Activated naive CD4-positive, alpha-beta T cell treated with anti-CD3 and anti-CD28 coated beads, Interleukin-2, amount 50 U/mL, for 16 hours (primary cell): ENCODE measurements at places on chromosomes 5 and 9.

- no peak for DNase-seq
Measured at GRCh38 chr5:150256410-150257064, 33.0 kb downstream of the CAMK2A start.

GRCh38 chr5:32508806-32509805 lies 64.6 kb upstream of the ZFR start:
- no peak for DNase-seq

- DNase-seq, result no peak
Measured at GRCh38 chr5:31551878-31552277, 19.8 kb downstream of the C5orf22 start.

DNA sequence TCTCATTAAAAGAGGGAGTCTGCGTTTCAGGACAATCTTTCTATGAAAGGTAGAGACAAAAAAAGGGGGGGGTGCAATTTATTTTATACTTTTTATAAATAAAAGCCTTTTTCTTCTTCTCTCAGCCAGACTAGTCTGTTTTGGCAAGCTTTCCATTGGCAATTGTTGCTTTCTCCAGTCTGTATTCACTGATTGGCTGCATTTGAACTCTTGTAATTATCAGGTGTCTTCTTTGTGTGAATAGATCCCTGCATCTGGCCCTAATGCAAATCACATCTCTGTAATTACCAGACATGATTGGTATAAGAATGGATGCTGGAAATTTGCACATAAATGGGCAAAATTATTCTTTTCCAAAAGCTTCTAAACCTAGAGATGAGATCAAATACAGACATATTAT lies 7.6 kb upstream of the EQTN start:
- no peak for DNase-seq

DNA sequence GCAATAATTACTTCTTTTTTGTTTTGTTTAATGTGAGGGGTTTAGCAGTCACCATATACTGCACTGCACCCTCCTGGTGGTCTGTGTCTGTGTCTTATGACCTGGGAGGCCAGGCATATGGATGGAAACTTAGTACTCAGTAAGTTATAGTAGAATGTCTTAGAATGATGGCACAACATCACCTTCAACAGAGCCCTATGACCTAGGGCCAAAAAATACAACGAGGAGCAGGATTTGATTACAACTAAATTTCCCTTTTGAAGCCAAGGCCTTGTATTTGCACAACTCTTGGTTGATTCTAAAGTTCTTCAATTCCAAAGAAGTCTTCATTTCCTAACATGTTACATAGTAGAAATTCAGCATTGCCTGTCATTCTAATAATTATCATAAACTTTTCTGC lies 422.1 kb upstream of the PIK3R1 start:
- DNase-seq, result no peak

DNA sequence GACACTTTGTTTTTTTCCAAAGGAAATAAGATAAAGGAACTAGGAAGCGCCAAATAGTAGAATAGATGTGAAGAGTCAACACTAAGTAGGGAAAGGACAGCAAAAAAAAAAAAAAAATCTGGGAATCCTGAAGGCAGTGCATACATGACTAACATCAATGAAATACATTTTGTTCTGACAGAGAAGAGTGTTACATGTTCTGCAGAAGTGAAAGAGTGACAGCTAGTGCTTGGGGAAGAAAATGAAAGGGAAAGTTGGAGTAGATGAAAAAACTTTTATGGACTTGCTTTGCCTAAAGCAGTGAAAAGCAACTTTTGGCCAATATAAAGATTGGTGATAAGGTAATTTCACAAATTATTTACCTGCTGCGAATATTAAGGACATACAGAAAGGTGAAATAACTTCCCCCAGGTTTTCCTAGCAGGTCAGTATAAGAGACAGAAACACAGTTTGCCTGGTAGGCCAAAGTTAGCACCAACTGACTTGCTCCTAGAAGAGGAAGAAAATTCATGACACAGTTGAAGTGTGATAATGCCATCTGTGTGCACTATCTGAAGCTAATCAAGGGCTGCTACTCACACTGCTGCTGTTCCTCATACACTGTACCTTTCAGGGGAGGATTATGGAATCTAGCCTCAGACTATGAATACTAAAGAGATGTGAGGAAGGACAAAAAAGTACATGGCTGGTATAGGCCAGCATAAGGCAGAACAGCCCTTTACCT lies 38.6 kb downstream of the RANBP6 start:
- no peak for DNase-seq

DNA sequence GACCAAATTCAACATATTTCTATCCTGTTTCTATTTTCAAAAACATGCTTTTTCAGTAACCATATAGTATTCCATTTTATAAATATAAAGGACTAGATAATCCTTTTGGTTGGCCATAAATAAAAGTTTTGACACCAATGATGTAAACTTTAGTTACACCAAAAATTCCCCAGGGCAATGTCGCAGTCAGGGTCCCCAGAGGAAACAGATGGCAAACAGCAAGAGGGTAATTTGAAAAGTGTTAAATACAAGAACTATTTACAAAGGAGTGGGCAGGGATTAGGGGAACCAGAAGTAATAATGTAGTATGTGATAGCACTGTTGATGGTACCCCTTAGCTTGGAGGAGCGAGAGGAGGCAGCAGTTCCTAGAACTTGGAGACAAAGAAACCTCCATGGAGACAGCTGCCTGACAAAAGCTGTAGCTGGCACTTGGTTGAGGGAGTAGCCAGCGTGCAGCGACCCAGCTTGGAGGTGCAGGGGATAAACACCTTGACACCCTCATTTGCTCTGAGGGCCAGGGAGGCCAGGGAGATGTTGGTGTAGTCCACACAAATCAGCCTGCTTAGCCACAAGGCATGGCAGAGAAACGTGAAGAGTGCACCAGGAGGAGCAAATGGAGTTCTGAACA lies 18.3 kb upstream of the MSANTD3 start:
- DNase-seq, result no peak
